B cell (primary cell): ENCODE measurements at places on chromosomes 16 and 17. TPM values are rescaled to one million over a fixed set of nuclear protein-coding genes. Genes with fewer than 3 reads are reported as not detected.
A peak's percentile ranks its signal among the peaks of the same experiment; 100 is the strongest.

Gene SLC47A1
- total RNA-seq, result not detected in 2 replicates

- no peaks in the 10 kb centered on the region for H3K27me3 ChIP-seq
- H3K4me1 ChIP-seq, result no peaks in the 10 kb centered on the region
- H3K36me3 ChIP-seq, result no peaks in the 10 kb centered on the region
- DNase-seq, result no peak
Measured at GRCh38 chr17:66842505-66842904, 7.6 kb downstream of the CACNG5 start.

GRCh38 chr16:4442371-4442770 is 16.7 kb downstream of the DNAJA3 start:
- H3K36me3 ChIP-seq, result peaks cover 80% of the 10 kb centered on the region
- no peak for DNase-seq
- no peak overlapping the region for H3K27ac ChIP-seq
- no peaks in the 10 kb centered on the region for H3K4me1 ChIP-seq

- no peak overlapping the region for H3K4me3 ChIP-seq
- no peaks in the 10 kb centered on the region for H3K4me1 ChIP-seq
- H3K27me3 ChIP-seq, result peaks cover 23% of the 10 kb centered on the region
- peak; percentile 46 for DNase-seq
Measured at GRCh38 chr16:11386791-11387546, 41.7 kb downstream of the RMI2 start.

GRCh38 chr17:32114536-32114935 is 27.8 kb upstream of the RHOT1 start:
- no peak for DNase-seq
- no peak overlapping the region for H3K4me3 ChIP-seq
- H3K27ac ChIP-seq, result no peak overlapping the region
- no peaks in the 10 kb centered on the region for H3K27me3 ChIP-seq

- no peaks in the 10 kb centered on the region for H3K4me1 ChIP-seq
- H3K27ac ChIP-seq, result no peak overlapping the region
- no peaks in the 10 kb centered on the region for H3K27me3 ChIP-seq
- DNase-seq, result no peak
- no peak overlapping the region for H3K4me3 ChIP-seq
Measured at GRCh38 chr16:3731126-3731935, 14.0 kb upstream of the TRAP1 start.

- H3K27ac ChIP-seq, result no peak overlapping the region
- DNase-seq, result no peak
- no peaks in the 10 kb centered on the region for H3K27me3 ChIP-seq
- no peak overlapping the region for H3K4me3 ChIP-seq
- peaks cover 51% of the 10 kb centered on the region for H3K36me3 ChIP-seq
- H3K4me1 ChIP-seq, result no peaks in the 10 kb centered on the region
Measured at GRCh38 chr16:11004351-11004750, 60.0 kb downstream of the CLEC16A start.

- H3K4me3 ChIP-seq, result no peak overlapping the region
- no peaks in the 10 kb centered on the region for H3K4me1 ChIP-seq
- H3K27me3 ChIP-seq, result no peaks in the 10 kb centered on the region
- H3K27ac ChIP-seq, result no peak overlapping the region
- H3K36me3 ChIP-seq, result peaks cover 74% of the 10 kb centered on the region
Measured at GRCh38 chr16:1401758-1402154, 12.7 kb downstream of the UNKL start.

DNA sequence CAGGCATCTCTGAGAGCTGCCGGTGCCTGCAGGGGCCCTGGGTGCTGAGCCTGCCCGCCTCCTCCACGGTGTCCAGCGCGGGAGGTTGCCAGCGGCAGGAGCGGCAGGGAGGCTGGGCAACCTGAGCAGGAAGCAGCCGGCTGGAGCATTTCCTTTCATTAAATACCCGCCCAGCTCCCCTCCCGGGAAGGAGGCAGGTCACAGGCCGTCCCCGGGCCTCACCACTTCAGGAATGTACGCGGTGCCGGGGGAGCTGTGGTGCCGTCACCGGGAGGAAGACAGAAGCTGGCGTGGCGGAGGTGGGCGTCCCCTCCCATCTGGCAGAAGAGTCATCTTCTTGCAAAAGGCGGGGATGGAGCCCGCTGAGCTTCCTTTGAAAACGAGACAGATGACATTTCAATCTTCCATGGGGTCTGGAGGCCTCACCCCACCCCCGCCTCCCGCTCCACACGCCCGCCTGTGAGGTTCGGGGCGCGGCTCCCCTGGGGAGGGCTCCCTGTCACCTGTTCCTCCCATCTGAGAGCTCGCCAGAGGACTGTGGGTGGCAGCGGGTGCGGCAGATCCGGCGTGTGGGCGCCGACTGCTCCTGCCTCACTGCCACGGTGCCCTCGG is 16.0 kb downstream of the SOX8 start:
- no peak for DNase-seq
- peaks cover 8% of the 10 kb centered on the region for H3K27me3 ChIP-seq
- peaks cover 4% of the 10 kb centered on the region for H3K4me1 ChIP-seq
- H3K27ac ChIP-seq, result no peak overlapping the region
- no peaks in the 10 kb centered on the region for H3K36me3 ChIP-seq

DNA sequence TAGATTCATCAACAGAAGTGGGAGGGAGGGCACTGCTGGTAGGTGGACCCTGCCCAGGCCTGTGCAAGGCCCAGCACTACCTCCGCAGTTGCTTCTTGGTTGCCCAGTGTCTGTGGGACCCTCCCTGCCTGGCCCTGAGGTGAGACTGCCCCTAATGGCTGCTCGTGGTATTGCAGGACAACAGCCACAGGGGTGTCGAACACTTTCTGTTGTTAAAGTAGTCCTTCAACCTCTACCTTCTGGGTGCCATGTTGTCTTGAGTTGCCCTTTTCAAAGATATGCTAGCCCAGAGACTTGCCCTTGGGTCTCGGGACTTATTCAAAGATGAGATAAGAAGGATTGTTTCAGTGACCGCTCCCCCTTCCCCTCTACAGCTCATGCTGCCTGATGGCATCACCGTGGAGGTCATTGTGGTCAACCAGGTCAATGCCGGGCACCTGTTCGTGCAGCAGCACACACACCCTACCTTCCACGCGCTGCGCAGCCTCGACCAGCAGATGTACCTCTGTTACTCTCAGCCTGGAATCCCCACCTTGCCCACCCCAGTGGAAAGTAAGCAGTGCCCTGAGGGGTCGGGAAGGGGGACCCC is 29.1 kb downstream of the AKAP1 start:
- no peak overlapping the region for H3K4me3 ChIP-seq
- no peaks in the 10 kb centered on the region for H3K4me1 ChIP-seq
- peaks cover 45% of the 10 kb centered on the region for H3K36me3 ChIP-seq
- no peak overlapping the region for H3K27ac ChIP-seq
- DNase-seq, result peak; percentile 69

- no peak overlapping the region for H3K27ac ChIP-seq
- no peaks in the 10 kb centered on the region for H3K36me3 ChIP-seq
- no peaks in the 10 kb centered on the region for H3K27me3 ChIP-seq
- H3K4me1 ChIP-seq, result peaks cover 15% of the 10 kb centered on the region
- DNase-seq, result no peak
Measured at GRCh38 chr16:57147381-57148221, 38.2 kb downstream of the PSME3IP1 start.
